ENCODE measurements at places on chromosomes 6 and 20. TPM values are rescaled to one million over a fixed set of nuclear protein-coding genes. Genes with fewer than 3 reads are reported as not detected.

The ADGRB3 gene
- not detected for total RNA-seq

The ZNF341 gene
- 2.6 TPM for total RNA-seq

The SIRPG gene
- total RNA-seq: not detected

The EYS gene
- total RNA-seq: not detected

The GNL1 gene
- total RNA-seq: 33.2 TPM

The HAO1 gene
- total RNA-seq: not detected

The SIRPB1 gene
- total RNA-seq: 0.29 TPM

The FKBP1C gene
- 1.8 TPM for total RNA-seq

The ADRM1 gene
- total RNA-seq: 181 TPM

The PTCRA gene
- not detected for total RNA-seq

The LY6G6D gene
- not detected for total RNA-seq

The TPBG gene
- total RNA-seq: 36.5 TPM

The RNF146 gene
- total RNA-seq: 10.4 TPM

The TBCC gene
- total RNA-seq: 16.3 TPM

The CD40 gene
- total RNA-seq: 4.9 TPM

The ZSCAN23 gene
- total RNA-seq: not detected

The NKAIN4 gene
- total RNA-seq: 8.3 TPM

The STX11 gene
- total RNA-seq: 2.3 TPM

The NQO2 gene
- 78.4 TPM for total RNA-seq

The SLC35B2 gene
- total RNA-seq: 49.1 TPM

The MACROD2 gene
- total RNA-seq: 0.43 TPM

The GJA10 gene
- total RNA-seq: not detected

The SYCP2L gene
- 2.2 TPM for total RNA-seq

The ZFAND3 gene
- total RNA-seq: 50.8 TPM

The PPDPF gene
- total RNA-seq: 337 TPM

The NEURL2 gene
- total RNA-seq: 1.1 TPM

The MAS1 gene
- not detected for total RNA-seq

The SUMO4 gene
- total RNA-seq: not detected

The SPATS1 gene
- total RNA-seq: not detected

The IDH3B gene
- total RNA-seq: 137 TPM

The MMP24 gene
- 22.6 TPM for total RNA-seq

The CST3 gene
- total RNA-seq: 426 TPM

The GSTA3 gene
- not detected for total RNA-seq

The ENPP5 gene
- total RNA-seq: not detected

The CGA gene
- 0.23 TPM for total RNA-seq

The BACH2 gene
- 0.42 TPM for total RNA-seq

The NFATC2 gene
- total RNA-seq: 9.3 TPM

The TNNC2 gene
- not detected for total RNA-seq

The PERP gene
- 78.2 TPM for total RNA-seq

The CENPW gene
- 42.8 TPM for total RNA-seq

The SLC17A1 gene
- 0.16 TPM for total RNA-seq

The DPPA5 gene
- total RNA-seq: not detected

The HTR1E gene
- total RNA-seq: not detected

The DNMT3B gene
- 4.2 TPM for total RNA-seq

The SGK2 gene
- total RNA-seq: 6.7 TPM

The MRAP2 gene
- 1.7 TPM for total RNA-seq

The RBPJL gene
- total RNA-seq: not detected

The IL17A gene
- total RNA-seq: not detected

The C6orf118 gene
- 0.17 TPM for total RNA-seq
